ENCODE measurements at places on chromosomes 5 and 9. TPM values are rescaled to one million over a fixed set of nuclear protein-coding genes. Genes with fewer than 3 reads are reported as not detected.

Gene CNTNAP3
- total RNA-seq = 4.6 TPM

Gene C5orf34
- total RNA-seq = 22.6 TPM

Gene HNRNPAB
- 171 TPM for total RNA-seq

Gene HAVCR2
- total RNA-seq = 0.25 TPM

Gene TIMD4
- total RNA-seq = not detected

Data from PC-9 (cell line).